ENCODE measurements at places on chromosomes 6 and 20. TPM values are rescaled to one million over a fixed set of nuclear protein-coding genes. Genes with fewer than 3 reads are reported as not detected.

ANKRD66 gene
- total RNA-seq = not detected

PKHD1 gene
- not detected for total RNA-seq

VGLL2 gene
- not detected for total RNA-seq

ID4 gene
- 0.37 TPM for total RNA-seq

FOXQ1 gene
- 1.1 TPM for total RNA-seq

STX11 gene
- 1.5 TPM for total RNA-seq

CCHCR1 gene
- total RNA-seq = 18.0 TPM

TRIM38 gene
- total RNA-seq = 10.0 TPM

TRIM31 gene
- total RNA-seq = not detected
